ENCODE measurements at places on chromosomes 1 and 21.

- DNase-seq = peak; percentile 59
Measured at GRCh38 chr1:205449750-205450443, 5.9 kb downstream of the BLACAT1 start.

DNA sequence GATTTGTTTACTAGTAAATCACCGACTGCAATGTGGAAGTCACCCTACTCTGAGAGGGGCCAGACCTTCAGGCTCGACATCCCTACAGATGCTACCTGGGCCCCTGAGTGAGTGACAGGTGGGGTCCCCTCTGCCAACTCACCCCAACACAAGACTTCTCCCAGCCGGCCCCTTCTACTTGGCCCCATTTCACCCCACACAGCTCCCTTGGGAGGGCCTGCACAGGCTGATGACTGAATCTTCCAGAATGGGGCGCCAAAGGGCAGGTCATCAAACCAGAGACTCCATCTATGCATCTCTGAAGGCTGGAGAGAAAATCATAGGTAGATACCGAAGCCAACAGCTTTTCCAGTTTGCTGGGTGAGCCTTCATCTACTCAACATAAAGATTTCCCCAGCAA, 9.4 kb upstream of the S100A8 start:
- no peak for DNase-seq

DNA sequence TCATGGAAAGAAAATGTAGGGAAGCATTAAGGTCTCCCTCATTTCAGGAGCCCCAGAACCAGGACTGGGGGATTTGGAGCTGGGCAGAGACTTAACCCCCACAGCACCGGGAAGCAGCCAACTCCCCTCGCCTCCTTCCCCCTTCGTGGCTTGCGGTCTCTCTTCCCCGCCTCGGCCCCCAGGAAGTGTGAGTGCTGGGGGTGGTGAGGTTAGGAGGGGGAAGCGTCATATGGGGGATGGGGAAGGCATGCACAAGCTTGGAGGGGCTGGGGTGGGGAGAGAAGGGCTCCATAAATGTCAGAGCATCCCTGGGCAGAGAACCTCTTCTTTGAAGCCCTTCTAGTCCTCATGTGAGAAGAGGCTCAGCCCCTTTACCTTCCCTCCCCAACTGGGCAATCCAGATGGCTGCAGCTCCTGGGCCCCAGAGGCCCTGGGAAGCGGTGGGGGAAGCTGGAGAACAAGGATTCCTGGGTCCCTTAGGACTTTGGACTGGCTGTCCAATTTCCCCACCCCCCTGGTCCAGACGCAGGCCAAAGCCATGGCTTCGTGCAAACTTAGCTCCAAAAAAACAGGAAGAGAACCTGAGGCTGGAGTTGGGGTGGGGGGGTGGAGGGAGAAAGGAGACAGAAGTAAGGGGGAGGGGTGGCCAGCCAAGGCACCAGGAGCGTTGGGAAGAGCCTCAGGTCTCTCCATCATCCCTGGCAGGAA, 7.8 kb downstream of the ZBTB7B start:
- no peak for DNase-seq

GRCh38 chr1:35894656-35895055, 11.6 kb downstream of the AGO1 start:
- DNase-seq = no peak

GRCh38 chr1:47827109-47827508, 170.1 kb downstream of the TRABD2B start:
- no peak for DNase-seq

- no peak for DNase-seq
Measured at GRCh38 chr21:41845310-41846032, 33.7 kb downstream of the PRDM15 start.

DNA sequence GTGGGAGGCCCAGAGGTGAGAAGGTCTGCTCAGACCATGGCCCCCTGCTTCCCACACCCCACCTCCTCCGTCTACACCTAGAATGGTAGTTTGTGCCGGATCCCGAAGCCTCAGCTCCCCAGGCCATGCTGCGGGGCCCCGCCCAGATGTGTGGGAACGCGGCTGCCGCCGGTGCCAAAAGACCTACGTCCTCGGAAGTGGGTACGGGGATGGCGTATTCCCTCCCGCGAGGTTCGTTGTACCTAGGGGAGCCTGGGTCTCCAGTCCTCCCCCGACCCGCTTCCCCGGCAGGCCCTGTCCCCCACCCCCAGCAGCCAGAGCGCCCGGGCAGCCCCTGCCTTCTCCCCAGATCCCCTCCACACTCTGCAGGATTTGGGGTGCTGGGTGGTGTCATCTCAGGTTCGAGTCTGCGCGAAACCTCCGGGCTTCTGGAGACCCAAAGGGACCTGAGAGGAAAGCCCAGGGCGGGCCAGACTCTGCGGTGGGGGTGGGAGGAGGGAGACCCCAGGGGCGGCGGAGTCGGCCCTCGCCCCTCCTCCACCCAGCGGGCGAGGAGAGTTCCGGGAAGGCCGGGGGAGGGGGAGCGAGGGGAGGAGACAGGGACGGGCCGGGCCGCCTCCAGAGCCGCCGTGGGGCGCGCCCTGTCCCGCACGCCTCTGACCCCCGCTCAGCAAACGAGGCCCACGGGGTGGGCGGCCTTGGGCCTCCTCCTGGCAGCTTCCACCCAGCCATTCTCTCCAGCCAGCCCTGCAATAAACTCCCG, 6.2 kb upstream of the PRDM16 start:
- DNase-seq = no peak

- no peak for DNase-seq
Measured at GRCh38 chr1:158249646-158250045, 4.6 kb upstream of the CD1A start.

GRCh38 chr21:38140207-38140903, 116.4 kb upstream of the KCNJ15 start:
- no peak for DNase-seq

DNA sequence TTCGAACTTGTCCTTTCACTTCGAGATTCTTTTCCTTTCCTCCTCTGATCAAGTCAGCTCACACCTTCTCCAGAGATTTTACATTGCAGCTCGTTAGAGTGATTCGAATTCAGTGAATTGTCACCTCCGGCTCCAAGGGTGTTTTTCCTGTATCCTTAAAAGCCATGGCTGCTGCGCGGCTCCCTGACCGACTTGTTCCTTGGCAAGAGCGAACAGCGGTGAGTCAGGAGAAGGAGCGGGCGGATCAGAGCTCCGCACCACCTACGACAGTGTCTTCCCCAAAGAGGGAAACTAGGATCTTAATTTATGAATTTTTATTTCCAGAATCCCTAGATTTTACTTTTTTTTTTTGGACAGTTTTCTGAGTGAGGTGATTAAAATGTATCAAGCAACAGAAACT, 204.4 kb upstream of the ADGRL2 start:
- no peak for DNase-seq

GRCh38 chr1:23638188-23638619, 53.4 kb upstream of the RPL11 start:
- no peak for DNase-seq

- no peak for DNase-seq
Measured at GRCh38 chr1:198102454-198102827, 54.4 kb upstream of the NEK7 start.

- no peak for DNase-seq
Measured at GRCh38 chr1:21749859-21750468, 33.0 kb downstream of the USP48 start.

- DNase-seq = no peak
Measured at GRCh38 chr1:242057745-242058115, 58.8 kb upstream of the MAP1LC3C start.

GRCh38 chr1:59521456-59521855, 224.6 kb downstream of the FGGY start:
- DNase-seq = no peak

DNA sequence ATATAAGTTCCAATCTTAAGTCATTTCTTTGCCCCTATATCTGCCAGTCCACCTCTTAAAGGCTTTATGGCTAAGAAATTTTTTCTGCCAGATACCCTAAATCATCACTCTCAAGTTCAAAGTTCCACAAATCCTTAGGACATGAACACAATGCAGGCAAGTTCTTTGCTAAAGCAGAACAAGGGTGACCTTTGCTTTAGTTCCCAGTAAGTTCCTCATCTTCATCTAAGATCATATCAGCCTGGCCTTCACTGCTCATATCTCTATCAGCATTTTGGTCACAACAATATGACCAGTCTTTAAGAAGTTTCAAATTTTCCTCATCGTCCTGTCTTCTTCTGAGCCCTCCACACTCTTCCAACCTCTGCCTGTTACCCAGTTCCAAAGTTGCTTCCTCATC, 402.2 kb upstream of the RUNX1 start:
- no peak for DNase-seq

GRCh38 chr21:39082656-39083376, 100.4 kb downstream of the PSMG1 start:
- DNase-seq = no peak

GRCh38 chr1:206550446-206550845, 43.1 kb downstream of the RASSF5 start:
- no peak for DNase-seq

- DNase-seq = no peak
Measured at GRCh38 chr1:32874860-32875752, 4.4 kb upstream of the FNDC5 start.

GRCh38 chr1:14737561-14738094, 139.1 kb downstream of the KAZN start:
- DNase-seq = no peak

DNA sequence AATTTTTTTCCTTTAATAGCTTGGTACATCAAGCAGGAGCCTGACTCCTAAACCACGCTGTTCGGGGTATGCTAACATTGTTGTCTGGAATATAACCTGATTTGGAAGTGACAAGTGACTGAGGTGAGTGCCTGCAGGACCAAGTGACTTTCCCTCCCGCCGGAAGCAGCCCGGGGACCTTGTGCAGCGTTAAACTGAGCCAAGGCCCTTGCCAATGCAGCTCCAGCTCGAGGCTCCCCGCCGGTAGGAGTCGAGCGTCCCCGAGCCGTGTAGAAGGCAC, 716 bp upstream of the MTARC1 start:
- peak; percentile 14 for DNase-seq
